ENCODE measurements at places on chromosomes 6 and 20. TPM values are rescaled to one million over a fixed set of nuclear protein-coding genes. Genes with fewer than 3 reads are reported as not detected.

GRCh38 chr6:132888701-132889100, 74.3 kb downstream of the RPS12 start:
- H3K27me3 ChIP-seq = no peaks in the 10 kb centered on the region
- no peaks in the 10 kb centered on the region for H3K36me3 ChIP-seq
- no peaks in the 10 kb centered on the region for H3K4me1 ChIP-seq
- no peak overlapping the region for H3K4me3 ChIP-seq
- no peak overlapping the region for H3K27ac ChIP-seq

- H3K4me3 ChIP-seq = no peak overlapping the region
- H3K27me3 ChIP-seq = no peaks in the 10 kb centered on the region
- peak overlapping the region; percentile 27 for H3K27ac ChIP-seq
- DNase-seq = no peak
- peaks cover 9% of the 10 kb centered on the region for H3K4me1 ChIP-seq
Observed at GRCh38 chr6:11491596-11492463, 45.7 kb upstream of the TMEM170B start.

- H3K27me3 ChIP-seq = no peaks in the 10 kb centered on the region
- peak overlapping the region; percentile 89 for H3K27ac ChIP-seq
- H3K4me1 ChIP-seq = peaks cover 3% of the 10 kb centered on the region
- DNase-seq = no peak
- H3K4me3 ChIP-seq = no peak overlapping the region
- no peaks in the 10 kb centered on the region for H3K36me3 ChIP-seq
Observed at GRCh38 chr20:44643596-44644229, 7.8 kb downstream of the ADA start.

DNA sequence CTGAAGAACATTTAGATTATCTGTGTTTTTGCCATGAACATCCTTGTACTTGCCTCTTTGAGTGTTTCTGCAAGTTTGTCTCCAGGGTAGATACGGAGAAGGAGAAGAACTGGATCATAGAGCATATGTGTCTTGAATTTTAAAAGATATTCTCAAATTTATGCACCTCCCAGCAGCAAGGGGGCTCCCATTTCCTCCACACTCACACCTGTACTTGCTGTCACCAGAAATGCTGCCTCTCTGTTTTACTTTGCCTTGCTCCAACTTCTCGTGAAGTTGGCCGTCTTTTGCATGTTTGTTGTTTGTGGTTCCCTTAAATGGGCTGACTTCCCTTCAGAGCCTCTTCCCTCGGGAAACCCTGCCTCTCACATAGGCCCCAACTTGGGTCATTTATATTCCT, 171.0 kb downstream of the TFAP2C start:
- DNase-seq = no peak
- no peak overlapping the region for H3K27ac ChIP-seq
- no peaks in the 10 kb centered on the region for H3K36me3 ChIP-seq
- no peaks in the 10 kb centered on the region for H3K27me3 ChIP-seq
- no peaks in the 10 kb centered on the region for H3K4me1 ChIP-seq
- no peak overlapping the region for H3K4me3 ChIP-seq

DNA sequence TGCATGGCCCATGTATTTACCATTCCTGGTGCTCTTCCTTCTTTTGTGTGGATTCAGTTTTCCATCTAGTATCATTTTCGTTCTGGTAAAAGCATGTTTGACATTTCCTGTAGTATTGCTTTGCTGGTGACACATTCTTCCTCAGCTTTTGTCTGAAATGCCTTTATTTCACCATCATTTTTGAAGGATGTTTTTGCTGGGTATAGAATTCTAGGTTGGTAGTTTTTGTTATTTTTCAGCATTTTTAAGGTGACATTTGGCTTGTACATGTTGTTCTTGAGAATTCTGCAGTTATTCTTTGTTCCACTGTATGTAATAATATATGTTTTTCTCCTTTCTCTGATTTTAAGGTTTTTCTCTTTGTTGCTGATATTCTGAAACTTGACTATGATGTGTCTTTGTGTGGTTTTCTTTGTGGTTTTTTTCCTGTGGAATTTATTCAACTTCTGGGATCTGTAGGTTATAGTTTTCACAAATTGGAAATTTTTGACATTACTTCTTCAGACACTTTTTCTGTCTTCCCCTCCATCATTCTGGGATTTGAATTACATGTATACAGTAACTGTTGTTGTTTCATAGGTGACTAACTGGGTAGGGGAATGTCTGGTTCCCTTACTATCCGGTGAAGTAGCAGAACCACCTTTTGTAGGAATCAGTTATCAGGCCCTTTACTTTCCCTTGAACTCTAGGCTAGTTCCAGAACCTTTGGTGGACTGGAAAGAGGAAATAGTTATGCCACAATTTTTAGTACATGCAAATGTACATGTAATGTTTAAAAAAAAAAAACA, 30.2 kb downstream of the SNX9 start:
- no peak for DNase-seq
- H3K36me3 ChIP-seq = no peaks in the 10 kb centered on the region
- no peaks in the 10 kb centered on the region for H3K27me3 ChIP-seq
- H3K4me3 ChIP-seq = no peak overlapping the region

DNA sequence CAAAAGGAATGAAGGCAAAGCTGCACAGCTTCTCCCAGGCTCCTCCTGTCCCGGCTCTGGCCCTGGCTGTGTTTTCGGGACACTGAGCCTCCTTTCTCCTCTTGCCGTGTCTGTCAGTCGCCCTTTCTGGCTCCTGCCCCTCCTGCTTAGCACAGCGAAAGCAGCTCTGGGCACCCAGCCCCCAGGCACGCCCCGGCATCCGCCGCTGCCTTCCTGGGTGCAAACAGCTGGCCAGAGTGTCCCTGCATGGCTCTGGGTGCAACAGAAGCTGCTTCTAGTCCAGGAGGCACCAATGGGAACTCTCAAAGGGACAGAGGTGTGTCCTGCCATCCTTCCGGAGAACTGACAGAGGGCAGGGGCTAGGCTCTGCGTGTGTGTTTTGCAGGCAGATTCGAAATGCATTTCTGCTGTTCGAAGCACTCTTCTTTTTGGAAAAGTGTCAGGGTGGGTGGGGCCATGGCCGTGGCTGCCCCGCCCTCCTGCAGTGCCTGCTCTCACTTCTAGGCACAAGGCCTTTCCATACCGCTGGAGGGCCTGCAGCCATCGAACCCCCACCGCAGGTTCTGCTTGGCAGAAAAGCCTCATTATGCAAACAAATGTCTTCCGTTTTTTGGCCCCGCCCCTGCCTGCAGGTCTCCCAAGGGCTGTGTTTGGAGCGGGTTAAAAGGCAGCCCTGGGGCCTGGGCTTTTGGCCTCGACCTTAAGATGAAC, 15.5 kb downstream of the COL9A3 start:
- H3K27me3 ChIP-seq = no peaks in the 10 kb centered on the region
- peak overlapping the region; percentile 69 for H3K27ac ChIP-seq
- peak; percentile 52 for DNase-seq
- H3K4me3 ChIP-seq = peak overlapping the region; percentile 43
- H3K4me1 ChIP-seq = peaks cover 7% of the 10 kb centered on the region

GRCh38 chr6:143427109-143427817, 23.2 kb downstream of the ADAT2 start:
- H3K36me3 ChIP-seq = no peaks in the 10 kb centered on the region
- peak; percentile 63 for DNase-seq
- H3K27me3 ChIP-seq = no peaks in the 10 kb centered on the region

GRCh38 chr6:158220786-158221442, 52.8 kb downstream of the GTF2H5 start:
- no peaks in the 10 kb centered on the region for H3K27me3 ChIP-seq
- no peak overlapping the region for H3K4me3 ChIP-seq
- peak; percentile 82 for DNase-seq
- H3K36me3 ChIP-seq = no peaks in the 10 kb centered on the region
- no peaks in the 10 kb centered on the region for H3K4me1 ChIP-seq

GRCh38 chr6:142485256-142485655, 183.4 kb downstream of the ADGRG6 start:
- H3K4me1 ChIP-seq = no peaks in the 10 kb centered on the region
- H3K27me3 ChIP-seq = no peaks in the 10 kb centered on the region
- no peak overlapping the region for H3K27ac ChIP-seq
- DNase-seq = no peak
- no peak overlapping the region for H3K4me3 ChIP-seq
- H3K36me3 ChIP-seq = no peaks in the 10 kb centered on the region

DNA sequence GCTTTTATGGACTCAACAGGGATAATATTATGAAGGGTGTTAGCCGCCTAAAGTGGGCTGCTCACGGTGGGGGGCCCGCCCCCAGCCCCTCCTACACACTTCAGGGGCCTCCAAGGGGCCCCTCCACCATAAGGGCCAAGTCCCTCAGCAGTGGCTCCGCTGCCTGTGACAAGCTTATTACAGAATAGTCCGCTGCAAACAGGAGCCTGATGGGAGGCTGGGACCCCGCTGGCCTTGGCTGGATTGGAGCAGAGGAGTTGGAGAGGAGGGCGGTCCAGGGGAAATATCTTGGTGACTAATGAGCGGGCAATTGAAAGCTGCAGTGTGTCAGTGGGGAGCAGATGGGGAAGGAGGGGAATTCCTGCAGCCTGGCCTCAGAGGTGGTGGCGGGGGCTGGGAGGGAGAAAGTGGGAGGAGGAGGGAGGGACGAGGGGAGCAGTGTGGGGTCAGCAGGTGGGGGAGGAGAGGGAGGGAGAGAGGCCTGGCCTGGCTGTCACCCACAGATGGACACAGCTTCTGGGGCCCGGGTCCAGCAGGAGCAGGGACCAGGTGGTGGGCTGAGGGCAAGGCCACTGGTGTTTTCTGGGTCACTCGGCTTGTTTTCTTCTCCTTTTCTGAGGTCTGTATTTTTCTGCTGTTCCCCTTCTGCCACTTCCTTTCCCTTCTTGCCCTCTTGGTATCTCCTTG, 57.6 kb upstream of the FOXP4 start:
- no peaks in the 10 kb centered on the region for H3K36me3 ChIP-seq
- DNase-seq = no peak
- no peak overlapping the region for H3K4me3 ChIP-seq
- H3K27ac ChIP-seq = no peak overlapping the region
- no peaks in the 10 kb centered on the region for H3K4me1 ChIP-seq

DNA sequence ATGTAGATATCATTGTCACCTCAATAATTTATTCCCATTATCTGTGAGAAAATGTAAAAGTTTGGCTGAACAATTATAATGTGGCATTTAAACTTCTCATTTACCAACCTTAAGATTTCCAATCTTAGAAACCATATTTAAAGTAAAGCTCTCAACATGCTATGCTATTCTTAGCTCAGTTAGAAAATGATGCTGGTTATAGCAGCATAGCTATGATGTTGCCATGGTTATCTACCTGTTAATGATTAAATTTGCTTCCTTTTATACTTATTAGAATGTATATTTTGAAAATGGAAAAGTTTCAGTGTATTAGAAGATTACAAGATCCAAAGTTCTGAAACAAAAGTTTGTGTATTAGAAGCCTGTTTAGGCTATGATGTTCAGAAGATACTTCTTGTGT, 110.1 kb downstream of the GPR63 start:
- H3K4me1 ChIP-seq = no peaks in the 10 kb centered on the region
- H3K27ac ChIP-seq = no peak overlapping the region
- no peak for DNase-seq
- no peak overlapping the region for H3K4me3 ChIP-seq
- no peaks in the 10 kb centered on the region for H3K27me3 ChIP-seq

- no peak overlapping the region for H3K4me3 ChIP-seq
- no peaks in the 10 kb centered on the region for H3K27me3 ChIP-seq
- no peak for DNase-seq
- no peaks in the 10 kb centered on the region for H3K4me1 ChIP-seq
Observed at GRCh38 chr6:11012976-11013720, 31.0 kb downstream of the ELOVL2 start.

- no peaks in the 10 kb centered on the region for H3K27me3 ChIP-seq
- peak overlapping the region; percentile 89 for H3K27ac ChIP-seq
- peaks cover 7% of the 10 kb centered on the region for H3K4me1 ChIP-seq
Observed at GRCh38 chr20:49710971-49711666, 2.6 kb downstream of the B4GALT5 start.

Gene CPNE5
- 0.96 TPM for total RNA-seq

Gene BNIP5
- not detected for total RNA-seq

Gene ZSWIM3
- 4.9 TPM for total RNA-seq

Gene KHDRBS2
- 0.16 TPM for total RNA-seq

Data from breast epithelium (tissue), 4 donors.